ENCODE measurements at places on chromosomes 11 and 22.

DNA sequence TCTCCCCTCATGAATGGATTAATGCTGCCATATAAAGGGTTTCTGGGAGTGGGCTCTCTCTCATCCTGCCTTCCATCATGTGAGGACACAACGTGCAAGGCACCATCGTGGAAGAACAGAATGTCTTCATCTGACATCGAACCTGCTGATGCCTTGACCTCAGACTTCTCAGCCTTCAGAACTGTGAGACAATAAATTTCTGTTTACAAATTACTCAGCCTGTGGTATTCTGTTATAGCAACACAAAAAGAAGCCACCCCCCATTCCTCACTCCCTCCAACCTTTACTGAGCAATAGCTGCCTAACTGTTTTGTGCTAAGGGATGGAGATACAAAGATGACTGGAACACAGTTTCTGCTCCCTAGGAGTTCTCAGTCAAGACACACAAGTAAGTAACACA, 106.1 kb upstream of the PLET1 start:
- DNase-seq = no peak

DNA sequence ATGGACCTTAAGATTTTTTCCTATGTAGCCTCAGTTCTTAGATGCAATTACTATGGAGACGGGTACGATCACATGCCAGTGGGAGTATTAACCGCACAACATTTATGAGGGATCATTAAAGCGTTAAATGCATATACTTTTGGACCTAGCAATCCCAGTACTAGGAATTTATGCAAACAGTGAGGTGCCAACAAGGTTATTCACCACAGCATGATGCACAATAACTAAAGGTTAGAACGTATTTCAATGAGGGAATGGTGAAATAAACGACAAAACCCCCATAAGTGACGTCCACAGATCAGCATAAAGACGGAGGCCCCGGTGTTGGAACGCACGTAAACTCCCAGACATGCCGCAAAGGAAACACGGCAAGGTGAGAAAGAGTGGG, 539 bp downstream of the SIRT3 start:
- DNase-seq = peak; percentile 84

DNA sequence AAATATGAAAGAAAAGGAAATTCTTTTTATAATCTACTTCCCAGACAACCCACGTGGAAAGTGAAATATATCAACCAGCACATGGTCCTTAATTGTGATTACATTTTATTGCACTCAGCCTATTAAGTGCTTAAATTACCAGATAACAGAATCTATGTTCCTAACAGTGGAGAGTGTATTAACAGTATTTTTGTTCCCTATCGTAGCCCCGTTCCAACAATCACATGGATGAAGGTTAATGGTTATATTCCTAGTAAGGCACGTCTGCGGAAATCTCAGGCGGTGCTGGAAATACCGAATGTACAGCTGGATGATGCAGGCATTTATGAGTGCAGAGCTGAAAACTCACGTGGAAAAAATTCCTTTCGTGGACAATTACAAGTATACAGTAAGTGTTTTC, 626.1 kb upstream of the ARHGAP42 start:
- DNase-seq = no peak

- DNase-seq = no peak
Observed at GRCh38 chr22:19974935-19975706, 33.5 kb upstream of the TXNRD2 start.

GRCh38 chr11:110928391-110928790, 216.2 kb upstream of the ARHGAP20 start:
- no peak for DNase-seq

DNA sequence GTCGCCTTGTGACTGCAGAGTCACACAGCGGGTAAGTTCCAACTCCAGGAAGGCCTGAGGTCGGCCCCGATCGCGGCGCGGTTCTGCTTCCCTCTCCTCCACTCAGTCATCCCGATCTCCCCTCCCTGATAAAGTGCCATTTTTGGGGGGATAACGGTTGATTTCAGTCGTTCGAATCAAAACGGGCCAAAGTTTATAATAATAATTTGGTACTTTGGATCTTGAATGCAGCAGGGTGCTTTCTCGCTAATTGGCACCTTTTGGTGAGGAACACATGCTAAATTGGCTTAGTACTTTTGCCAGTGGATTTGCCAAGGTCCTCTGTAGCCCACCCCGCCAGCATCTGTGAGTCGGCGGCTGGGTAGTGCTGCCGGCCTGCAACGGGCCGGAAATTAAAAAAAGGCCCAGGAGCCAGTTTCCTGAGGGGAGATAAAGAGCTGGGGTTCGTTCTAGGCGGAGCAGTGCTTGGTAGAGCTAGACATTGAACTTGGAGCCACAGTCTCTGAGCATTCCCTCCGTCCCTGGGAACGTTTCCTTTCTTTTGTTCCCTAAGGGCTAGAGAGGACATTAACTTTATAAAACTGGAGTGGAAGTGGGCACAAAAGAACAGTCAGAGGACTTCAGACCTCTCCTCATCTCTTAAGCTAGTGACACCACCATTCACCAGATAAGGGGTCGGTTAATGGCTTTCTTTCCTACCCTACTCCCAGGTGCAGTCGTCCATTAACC, 997 bp downstream of the UBE2L3 start:
- DNase-seq = peak; percentile 45

DNA sequence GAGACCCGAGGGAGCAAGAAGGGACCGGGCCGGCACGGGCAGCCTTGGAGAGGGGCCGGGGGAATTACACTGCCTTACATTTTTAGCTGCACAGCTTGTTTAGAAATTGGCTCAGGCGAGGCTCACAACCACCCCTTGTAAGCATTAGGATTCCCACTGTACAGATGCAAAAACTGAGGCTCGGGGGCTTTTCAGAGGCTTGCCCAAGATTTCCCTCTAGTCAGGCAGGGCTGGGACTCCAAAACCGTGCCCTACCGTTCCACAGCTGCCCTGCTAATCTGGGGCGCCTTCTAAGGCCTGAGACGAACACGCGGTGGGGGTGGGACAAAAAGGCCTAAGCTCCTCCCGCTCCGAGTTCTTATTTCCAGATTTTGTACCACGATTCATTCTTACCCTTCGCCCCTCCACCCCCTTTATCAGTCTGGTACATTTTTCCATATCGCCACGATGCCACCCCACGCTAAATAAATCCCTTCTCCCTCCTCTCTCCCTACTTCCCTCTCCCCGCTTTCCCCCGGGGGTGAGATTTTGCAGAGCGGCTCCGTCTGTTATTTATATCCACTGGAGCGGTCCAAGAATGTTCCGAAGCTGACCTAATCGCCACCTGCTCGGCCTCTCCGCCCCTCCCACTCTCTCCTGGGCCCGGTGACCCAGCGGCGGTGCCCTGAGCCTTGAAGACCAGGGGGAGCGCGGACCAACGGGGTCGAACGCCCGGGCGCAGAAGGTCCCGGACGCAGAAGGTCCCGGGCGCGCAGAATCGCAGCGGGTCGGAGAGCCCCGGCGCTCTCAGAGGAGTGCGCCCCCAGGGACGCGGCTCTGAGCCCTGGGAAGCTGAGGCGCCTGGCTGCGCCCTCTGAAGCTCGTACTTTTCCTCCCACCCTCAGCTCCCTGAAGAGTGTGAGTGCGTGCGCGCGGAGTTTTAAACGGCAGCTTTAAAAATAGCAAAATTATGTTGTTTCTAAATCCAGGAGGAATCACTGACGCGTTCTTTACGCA, 764 bp upstream of the PACSIN3 start:
- DNase-seq = peak; percentile 65

- DNase-seq = no peak
Observed at GRCh38 chr11:69721106-69721505, 17.3 kb upstream of the FGF19 start.

GRCh38 chr11:71210861-71211260, 41.5 kb downstream of the SHANK2 start:
- no peak for DNase-seq

- no peak for DNase-seq
Observed at GRCh38 chr22:28477556-28477955, 202.1 kb downstream of the TTC28 start.

- DNase-seq = no peak
Observed at GRCh38 chr11:12215181-12215593, 104.8 kb downstream of the MICAL2 start.

- peak; percentile 27 for DNase-seq
Observed at GRCh38 chr11:45025716-45026492, 75.2 kb upstream of the TP53I11 start.

- DNase-seq = no peak
Observed at GRCh38 chr11:45412051-45412471, 125.9 kb upstream of the SYT13 start.

- peak; percentile 55 for DNase-seq
Observed at GRCh38 chr11:9250139-9250582, 15.0 kb downstream of the DENND5A start.

DNA sequence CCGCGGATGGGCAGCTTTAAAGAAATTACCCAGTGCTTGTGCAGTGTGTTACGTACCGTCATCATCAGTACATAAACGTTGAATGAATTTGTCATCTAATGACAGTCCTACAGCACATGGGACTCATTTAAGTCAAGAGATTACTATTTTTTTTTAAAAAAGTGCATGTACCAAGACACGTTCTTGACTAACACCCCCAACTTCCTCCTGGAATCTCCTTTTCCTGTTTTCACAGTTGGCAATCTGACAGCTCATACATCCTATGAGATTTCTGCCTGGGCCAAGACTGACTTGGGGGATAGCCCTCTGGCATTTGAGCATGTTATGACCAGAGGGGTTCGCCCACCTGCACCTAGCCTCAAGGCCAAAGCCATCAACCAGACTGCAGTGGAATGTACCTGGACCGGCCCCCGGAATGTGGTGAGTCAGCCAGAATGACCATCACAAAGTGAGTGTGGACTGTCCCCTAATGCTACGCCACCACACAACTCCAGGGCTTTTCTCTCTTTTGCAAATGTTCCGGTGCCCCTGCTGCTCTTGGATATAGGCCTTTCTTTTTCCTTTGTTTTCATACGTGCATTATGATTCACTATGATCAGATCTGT, 162.0 kb upstream of the SORL1-AS1 start:
- DNase-seq = no peak

- no peak for DNase-seq
Observed at GRCh38 chr11:96384156-96384555, 5.6 kb downstream of the CCDC82 start.

DNA sequence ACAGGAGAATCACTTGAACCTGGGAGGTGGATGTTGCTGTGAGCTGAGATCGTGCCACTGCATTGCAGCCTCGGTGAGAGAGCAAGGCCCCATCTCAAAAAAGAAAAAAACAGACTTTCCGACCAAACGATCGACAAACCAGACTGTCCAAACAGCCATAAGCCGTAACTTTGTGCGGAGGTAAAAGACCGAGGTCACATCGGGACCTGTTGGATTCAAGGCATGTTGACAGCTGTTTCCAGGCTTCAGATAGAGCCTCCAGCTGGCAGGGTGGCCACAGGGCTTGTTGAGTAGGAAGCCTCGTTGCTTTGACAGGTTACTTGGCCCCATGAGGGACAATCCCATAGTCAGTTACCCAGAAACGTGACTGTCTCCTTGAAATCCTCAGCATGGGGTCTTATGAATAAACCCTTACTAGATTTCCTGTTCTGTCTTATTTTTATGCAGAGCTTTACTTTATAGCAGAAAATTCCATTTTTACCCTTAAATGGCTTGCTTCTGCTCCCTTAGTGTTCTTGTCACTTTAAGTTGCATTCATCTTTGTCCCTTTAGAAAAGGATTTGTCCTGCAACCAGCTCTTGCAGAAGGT, 22.3 kb downstream of the PPARA start:
- DNase-seq = no peak

GRCh38 chr11:126654886-126655806, 299.7 kb downstream of the ST3GAL4 start:
- DNase-seq = no peak

GRCh38 chr11:62433141-62433903, 14.5 kb downstream of the SCGB1A1 start:
- no peak for DNase-seq

DNA sequence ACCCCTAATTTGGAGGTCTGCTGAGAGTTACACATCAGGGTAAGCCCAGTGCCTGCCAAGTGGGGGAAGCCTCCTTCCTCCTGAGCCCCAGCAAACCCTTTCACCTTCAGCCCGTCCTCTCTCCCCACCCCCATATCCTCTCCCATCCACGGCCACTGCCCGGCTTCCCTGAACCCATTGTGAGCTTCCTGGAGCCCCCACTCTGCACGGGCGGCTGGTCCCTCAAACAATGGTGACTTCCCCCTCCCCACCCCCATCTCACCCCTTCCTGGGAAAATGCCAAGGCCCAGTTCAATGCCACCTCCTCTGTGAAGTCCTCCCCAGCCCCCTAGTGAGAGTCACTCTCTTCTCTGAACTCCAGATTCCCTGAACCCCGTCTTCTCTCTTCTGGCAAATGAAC, 17.9 kb downstream of the DNAL4 start:
- no peak for DNase-seq

GRCh38 chr22:50157709-50158375, 12.7 kb upstream of the PANX2 start:
- no peak for DNase-seq

- no peak for DNase-seq
Observed at GRCh38 chr11:123057661-123058305, 4.2 kb downstream of the HSPA8 start.

DNA sequence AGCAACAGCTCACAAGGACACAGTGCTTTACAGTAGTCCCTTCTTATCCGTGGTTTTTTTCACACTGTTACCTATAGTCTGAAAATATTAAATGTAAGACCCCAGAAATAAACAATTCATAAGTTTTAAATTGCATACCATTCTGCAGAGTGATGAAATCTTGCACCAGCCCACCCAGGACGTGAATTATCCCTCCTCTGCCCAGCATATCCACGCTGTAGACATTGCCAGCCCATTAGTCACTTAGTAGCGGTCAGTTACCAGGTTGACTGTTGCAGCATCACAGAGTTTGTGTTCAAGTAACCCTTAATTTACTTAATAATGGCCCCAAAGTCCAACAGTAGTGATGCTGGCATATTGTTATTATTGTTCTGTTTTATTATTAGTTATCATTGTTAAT, 3.6 kb downstream of the CLTCL1 start:
- no peak for DNase-seq
